ENCODE measurements at places on chromosomes 12 and 14.

- no peak for DNase-seq
Measured at GRCh38 chr12:9809338-9809737, 17.9 kb upstream of the KLRF1 start.

GRCh38 chr12:84803661-84804060 is 108.9 kb downstream of the SLC6A15 start:
- DNase-seq: no peak

GRCh38 chr12:106771425-106771824 is 3.1 kb upstream of the RIC8B start:
- DNase-seq: no peak

DNA sequence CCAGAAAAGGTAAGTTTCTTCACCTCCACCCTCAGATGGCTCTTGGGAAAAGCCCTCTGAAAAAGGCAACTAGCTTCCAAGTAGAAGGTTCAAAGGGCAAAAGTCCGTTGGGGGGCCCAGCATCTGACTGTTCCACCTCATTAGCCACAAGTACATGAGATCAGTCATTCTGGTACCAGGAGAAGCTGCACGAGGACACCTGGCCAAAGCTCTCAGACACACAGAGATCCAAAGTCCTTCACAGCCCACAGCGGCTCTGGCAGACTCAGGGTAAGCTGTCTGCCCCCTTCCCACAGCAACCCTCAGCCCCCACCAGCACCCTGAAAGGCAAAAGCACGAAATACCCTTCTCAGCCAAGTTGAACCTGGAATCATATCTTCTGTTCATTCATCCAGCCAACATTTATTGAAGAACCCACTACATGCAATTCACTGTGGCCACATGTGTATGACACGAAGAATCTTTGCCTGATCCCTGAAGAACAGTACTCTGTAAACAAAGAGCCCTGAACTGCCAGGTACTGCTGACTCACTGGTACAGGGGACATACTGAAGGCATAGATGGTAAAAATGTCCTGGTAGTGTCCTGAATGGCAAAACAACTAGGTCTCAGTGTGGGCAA is 19.0 kb downstream of the SLC7A7 start:
- DNase-seq: no peak

DNA sequence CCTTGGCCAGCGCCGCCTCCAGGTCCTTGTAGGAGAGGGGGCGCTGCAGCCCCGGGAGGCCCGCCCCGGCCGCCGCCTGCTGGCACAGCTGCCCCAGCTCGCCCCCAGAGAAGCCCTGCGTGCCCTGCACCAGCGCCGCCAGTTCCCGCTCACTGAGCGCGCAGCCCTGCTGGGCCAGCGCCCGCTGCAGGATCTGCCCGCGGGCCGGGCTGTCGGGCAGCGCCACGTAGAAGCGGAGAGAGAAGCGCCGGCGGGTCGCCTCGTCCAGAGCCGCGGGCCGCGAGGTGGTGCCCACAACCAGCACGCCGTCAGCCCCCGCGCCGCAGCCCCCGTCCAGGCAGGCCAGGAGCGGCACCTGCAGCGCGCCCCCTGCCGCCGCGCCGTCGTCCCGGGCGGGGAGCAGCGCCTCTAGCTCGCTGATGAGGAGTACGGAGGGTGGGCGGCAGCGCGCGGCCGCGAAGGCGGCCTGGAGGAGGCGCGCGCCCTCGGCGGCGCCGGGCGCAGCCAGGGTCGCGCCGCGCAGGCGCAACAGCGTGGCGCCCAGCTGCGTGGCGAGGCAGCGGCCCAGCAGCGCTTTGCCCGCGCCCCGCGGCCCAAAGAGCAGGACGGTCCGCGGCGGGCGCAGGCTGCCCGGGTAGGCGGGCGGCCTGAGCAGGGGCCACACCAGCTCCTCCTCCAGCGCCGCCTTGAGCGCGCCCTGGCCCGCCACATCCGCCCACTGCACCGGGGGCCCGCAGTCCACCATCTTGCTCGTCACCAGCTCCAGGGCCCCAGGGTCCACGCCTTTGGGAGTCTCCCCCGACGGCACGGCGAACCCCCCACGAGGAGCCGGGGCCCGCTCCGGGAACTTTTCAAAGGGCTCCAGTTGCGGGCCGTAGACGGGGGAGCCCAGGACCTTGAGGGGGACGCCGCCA is 27.7 kb downstream of the FIGNL2 start:
- DNase-seq: peak; percentile 67

DNA sequence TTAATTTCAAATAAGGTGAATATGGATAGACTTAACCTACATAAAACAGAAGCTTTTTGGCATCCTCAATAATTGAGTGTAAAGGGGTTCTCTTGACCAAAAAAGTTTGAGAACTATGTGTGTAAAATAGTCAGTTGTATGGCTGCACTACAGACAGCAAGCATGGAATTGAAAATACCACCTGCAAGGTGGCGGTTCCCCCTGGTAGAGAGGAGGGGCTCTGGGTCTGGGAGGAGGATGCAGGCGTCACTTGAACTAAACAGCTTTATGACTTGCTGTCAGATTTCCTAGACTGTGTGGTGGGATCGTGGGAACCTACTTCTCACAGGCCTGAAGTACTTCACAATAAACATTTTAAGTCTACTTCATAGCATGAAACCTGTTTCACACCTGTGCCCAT is 6.3 kb downstream of the EVL start:
- no peak for DNase-seq

- no peak for DNase-seq
Measured at GRCh38 chr12:50518090-50518489, 13.3 kb downstream of the DIP2B start.

- DNase-seq: no peak
Measured at GRCh38 chr14:103361867-103362266, 23.3 kb upstream of the MARK3 start.
